ENCODE measurements at places on chromosomes 3 and 15.

- no peak for DNase-seq
These were observed 137.7 kb upstream of the RBMS3 start for GRCh38 chr3:29143151-29143550.

GRCh38 chr15:85003593-85004312 is 22.1 kb downstream of the PDE8A start:
- DNase-seq: no peak

- DNase-seq: no peak
These were observed 15.6 kb downstream of the MTHFS start for GRCh38 chr15:79881254-79881653.

DNA sequence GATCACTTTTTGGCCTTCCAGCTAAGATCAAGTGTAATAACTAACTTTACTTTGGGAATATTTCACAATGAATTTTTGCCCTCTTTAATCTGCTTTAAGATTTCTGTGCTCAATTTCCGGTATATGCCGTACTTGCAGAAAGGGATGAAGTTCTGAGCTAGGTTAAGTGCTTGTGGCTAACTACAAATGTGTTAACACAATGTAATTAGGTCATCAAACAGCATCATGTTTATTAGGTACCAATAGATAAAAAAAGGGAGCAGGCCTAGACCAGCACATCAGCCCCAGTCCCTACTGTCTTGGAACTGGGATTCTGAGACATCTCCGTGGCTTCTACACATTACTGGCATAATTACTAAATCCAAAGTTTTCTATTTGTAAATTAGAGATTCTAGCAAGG is 932.7 kb upstream of the CFAP20DC start:
- no peak for DNase-seq

GRCh38 chr3:112519424-112520001 is 20.2 kb upstream of the BTLA start:
- peak; percentile 35 for DNase-seq

DNA sequence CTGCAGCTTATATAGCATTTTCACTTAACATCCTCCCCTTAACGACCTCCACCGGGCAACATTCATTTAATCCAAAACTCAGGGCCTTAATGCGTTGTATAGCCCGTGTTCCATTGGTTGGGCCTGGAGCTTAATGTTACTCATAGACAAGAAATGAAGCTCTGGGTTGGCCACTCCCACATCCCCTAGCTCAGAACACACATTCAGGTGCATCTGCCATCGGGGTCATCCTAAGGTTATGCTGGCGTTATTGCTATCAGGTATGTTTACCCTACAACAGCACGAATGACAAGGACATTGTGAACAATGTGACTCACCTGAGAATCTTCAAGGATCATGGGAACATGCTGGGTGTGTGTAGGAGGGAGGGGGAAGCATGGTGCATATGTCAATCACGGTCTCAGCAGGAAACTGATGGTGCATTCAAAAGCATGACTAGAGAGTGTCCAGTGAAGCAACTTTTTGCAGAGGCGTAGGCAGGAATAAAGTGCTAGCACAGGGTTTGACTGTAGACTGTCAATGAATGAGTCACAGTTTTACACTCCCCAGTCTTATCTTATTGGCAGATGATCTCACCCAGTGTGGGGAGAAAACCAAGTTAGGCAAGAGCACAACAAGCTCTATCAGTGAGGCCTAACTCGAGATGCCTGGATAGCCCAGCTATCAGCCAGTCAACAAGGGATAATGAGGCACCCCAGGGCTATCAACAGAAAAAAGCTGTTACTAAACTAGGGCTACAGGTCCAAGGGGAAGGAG is 402.1 kb upstream of the MCTP2 start:
- DNase-seq: no peak

GRCh38 chr15:98806275-98806895 is 158.0 kb downstream of the IGF1R start:
- DNase-seq: no peak

GRCh38 chr15:99425657-99426301 is 140.0 kb upstream of the MEF2A start:
- DNase-seq: no peak

DNA sequence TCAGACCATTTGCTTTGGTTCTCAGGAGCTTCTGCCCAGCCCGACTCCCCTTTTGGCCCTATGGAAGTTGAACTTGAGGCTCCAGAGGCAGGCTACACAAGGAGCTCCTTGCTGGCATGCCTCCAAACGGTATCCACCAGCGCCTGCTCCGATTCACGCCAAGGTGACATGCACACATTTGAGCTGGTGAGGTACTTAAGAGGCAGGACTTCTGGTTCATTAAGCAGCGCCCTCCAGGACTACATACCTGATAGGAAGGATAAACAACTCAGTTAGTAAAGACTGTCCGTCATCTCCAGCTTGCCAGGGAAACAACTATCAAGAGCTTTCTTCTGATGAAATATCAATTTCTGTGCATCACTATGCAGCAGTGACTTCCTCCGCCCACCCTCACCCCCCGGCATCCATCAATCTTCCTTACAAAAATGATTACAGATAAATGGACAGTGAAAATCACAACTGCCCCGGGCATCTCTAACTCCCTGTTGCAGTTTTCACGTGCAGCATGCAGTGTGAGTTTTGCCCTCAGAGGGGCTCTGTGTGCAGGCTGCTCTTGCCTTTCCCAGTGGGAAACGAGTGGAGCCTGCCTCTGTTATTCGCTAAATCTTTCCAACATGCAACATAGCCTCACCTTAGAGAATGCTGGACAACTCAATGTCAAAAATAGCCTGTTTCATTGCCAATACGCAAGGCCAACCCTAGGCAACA is 122.9 kb downstream of the ARRDC4 start:
- DNase-seq: no peak

- DNase-seq: no peak
These were observed 216.2 kb upstream of the CHRNA7 start for GRCh38 chr15:31814082-31814481.

GRCh38 chr15:76116138-76116885 is 56.5 kb downstream of the TMEM266 start:
- no peak for DNase-seq

- no peak for DNase-seq
These were observed 198.3 kb downstream of the ERC2 start for GRCh38 chr3:56269755-56270535.

DNA sequence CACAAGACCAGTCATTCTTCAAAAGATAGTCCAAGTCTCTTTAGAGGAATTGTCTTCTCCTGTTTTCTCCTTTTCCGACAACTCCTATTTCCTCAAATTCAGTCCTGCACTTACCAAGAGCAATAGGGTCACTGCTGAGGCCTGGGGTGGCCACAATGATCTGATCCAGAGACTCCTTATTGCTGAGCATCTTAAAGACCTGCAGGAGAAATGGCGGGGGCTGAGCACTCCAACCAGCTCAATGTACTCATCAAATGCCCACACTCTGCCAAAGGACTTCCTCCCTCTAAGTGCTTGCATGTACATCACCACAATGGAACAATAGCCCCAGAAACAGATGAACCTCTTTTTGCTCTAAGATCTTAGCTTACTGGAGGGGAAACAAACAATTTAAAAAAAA is 9.6 kb downstream of the UBL7 start:
- no peak for DNase-seq

- no peak for DNase-seq
These were observed 843.6 kb upstream of the ALCAM start for GRCh38 chr3:104523136-104523535.

GRCh38 chr3:112133626-112134334 is 732 bp upstream of the GCSAM start:
- no peak for DNase-seq

- no peak for DNase-seq
These were observed 55.8 kb downstream of the POLR2M start for GRCh38 chr15:57762302-57762701.

GRCh38 chr15:36775209-36775608 is 195.8 kb downstream of the CDIN1 start:
- no peak for DNase-seq

DNA sequence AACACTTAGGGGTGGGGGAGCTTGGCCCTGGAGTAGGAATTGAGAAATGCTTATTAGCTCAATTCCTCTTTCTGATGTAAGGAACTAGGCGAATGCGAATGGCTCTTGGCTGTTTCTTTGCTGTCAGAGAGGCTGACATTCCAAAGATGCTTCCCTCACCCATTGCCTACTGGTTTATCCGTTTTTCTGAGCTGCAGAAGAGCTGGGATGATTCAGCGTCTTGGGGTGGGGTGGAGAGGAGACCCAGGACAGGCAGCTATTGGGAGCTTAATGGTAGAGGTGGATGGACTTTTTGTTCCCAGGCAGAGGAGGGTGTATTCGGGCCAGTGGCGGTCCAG is 9.8 kb downstream of the PLEKHO2 start:
- no peak for DNase-seq

GRCh38 chr3:187640569-187641059 is 29.6 kb downstream of the SST start:
- DNase-seq: no peak

DNA sequence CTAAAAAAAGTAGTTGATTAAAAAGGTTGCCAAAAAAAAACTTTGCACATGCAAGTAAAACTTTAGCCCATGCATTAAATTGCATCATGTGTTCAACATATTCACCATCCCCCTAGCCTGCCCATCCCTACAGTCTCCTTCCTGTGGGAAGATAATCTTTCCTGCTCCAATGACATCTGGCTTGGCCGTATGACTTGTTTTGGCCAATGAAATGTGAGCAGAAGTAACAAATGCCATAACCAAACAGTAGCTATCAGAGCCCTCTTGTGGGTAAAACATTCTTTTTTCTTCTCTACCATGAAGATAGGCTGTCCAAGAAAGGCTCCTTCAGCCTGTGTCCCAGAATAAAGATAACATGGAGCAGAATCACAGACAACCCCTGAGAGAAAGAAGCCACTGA is 15.3 kb downstream of the ERC2 start:
- DNase-seq: no peak

DNA sequence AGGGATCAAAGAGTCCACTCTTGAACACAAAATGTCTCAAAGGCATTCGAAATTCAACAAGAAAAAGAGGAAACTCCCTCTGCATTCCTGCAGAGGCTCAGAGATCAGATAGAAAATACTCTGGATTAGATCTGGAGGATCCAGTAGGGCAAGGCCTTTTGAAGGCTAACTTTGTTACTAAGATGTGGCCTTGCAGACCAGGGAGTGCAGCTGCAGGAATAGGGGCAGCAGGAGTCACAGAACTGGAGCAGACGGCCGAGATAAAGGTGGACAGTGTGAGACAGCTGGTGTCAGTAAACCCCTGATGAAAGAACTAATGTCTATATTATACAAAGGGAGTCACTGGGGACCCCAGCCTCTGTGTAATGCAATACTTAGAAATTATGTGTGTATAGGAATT is 84.5 kb upstream of the PLSCR4 start:
- DNase-seq: no peak

DNA sequence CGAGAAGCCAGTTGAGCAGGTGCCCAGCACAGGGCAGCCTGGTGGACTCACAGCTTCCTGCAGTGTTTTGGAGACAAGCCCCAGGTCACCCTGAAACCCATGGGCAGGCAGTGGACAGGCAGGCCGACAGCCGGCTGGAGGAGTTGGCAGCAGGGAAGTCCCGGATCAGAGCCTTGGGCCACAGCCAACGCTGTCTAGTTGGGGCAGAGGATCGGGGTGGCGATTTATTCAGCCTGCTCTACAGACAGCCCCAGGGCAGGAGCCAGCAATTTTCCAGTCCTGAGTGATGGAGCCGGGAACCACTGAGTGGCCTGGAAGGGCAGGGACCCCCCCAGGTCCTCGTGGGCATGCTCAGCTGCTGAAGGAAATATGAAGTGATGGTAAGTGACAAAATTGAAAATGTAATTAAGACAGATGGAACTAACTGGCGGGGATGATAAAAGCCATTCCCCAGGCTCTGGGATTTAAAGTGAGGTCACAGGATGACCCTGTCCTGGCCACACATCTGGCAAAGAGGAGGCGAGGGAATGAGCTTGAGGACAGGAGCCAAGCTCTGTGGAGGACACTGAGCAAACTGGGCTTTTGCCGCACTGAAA is 34.4 kb upstream of the TBC1D21 start:
- no peak for DNase-seq

DNA sequence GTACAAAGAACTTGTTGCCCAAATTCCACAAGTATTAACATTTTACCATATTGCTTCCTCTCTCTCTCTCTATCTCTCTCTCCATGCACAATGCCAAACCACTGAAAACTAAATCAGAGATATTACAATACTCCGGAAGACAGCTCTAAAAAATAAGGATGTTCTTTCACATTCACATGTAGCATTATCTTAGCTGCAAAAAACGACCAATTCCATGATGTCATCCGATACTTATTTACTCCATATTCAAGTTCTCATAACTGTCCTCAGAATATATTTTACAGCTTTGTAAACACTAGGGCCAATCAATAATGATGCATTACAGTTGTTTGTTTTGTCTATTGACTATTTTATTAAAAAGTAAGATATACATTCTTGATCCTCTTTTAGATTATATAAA is 7.7 kb upstream of the PRR23E start:
- no peak for DNase-seq

DNA sequence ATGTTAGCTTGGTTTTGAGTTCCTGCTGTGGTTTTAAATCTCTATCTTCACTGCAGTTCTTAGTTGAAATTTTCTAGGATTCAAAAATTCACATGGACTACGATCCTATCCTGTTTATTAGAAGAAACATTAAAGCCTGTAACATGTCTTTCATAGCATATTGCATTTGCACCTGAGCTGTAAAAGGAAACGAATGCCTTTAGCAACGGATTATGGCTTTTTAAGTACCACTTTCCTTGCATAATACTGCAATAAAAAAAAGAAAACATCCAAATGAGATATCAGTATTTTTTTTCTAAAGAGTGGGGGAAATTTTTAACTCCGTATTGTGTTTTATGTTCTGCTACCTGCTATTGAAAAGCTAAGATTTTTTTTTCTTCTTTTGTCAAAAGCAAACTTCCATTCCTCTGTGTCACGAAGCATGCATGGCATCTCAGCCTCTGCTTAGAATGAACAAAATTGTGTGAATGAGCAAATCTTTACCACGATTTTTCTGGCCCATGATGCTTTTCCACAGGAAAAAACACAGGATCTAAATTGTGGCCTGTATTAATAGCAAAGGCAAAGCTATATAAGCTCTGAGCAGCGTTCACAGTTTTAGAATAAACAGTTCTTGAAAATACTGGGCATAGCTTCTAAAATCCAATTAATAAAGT is 110.0 kb upstream of the CDIN1 start:
- no peak for DNase-seq

DNA sequence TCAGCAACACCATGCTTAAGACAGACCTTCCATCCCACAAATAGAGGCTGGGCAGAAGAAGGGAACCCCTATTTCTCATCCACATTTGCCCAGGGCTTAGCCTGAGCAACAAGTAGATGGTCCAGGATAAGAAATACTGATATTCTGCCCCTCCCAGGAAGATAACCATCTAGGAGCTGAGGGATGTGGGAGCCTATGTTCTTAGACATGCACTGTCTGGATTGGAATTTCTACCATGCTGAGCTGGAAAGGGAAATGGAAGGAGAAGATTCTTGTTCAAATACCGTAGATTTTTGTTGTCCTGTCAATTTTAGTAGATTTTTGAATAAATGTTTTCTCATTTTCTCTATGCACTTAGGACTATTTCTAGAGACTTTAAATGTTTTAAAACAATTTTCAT is 450.7 kb upstream of the SEMA6D start:
- DNase-seq: no peak
